Neuronal stem cell (in vitro differentiated cells): ENCODE measurements at places on chromosomes 6 and 20.

- DNase-seq: no peak
These were observed 4.8 kb downstream of the SLC2A12 start for GRCh38 chr6:134047673-134048072.

- no peak for DNase-seq
These were observed 20.0 kb downstream of the ID4 start for GRCh38 chr6:19857139-19857538.

DNA sequence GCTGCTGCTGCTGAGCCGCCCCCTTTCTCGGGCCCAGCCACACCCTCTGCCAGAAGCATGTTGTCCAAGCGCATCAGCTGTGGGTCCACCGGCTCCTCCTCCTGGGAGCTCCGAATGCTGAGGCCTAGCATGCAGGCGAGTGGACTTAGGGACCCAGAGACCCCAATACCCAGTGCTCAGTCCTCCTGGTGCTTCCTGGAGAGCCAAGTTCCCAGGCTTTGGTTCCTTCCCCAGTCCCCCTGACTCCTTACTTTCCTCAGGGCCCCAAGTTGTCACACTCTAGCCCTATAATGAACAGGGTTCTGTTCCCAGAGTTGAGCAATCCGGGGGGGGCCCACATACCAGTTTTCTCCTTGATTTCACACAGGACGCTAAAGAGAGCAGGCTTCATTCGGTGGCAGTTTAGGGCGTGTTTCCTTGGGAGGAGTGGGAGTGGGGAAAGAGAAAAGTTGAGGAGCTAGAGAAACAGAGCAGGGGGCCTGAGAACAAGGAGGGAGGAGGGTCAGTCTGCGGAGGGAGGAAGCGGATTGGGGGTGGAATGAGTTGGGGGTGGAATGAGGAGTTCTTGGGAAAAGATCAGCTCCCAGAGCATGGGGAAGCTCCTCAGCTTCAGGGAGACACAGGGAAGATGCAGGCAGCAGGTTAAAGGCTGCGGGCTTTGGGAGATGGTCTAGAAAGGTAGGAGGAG, 1.5 kb downstream of the PBX2 start:
- no peak for DNase-seq

DNA sequence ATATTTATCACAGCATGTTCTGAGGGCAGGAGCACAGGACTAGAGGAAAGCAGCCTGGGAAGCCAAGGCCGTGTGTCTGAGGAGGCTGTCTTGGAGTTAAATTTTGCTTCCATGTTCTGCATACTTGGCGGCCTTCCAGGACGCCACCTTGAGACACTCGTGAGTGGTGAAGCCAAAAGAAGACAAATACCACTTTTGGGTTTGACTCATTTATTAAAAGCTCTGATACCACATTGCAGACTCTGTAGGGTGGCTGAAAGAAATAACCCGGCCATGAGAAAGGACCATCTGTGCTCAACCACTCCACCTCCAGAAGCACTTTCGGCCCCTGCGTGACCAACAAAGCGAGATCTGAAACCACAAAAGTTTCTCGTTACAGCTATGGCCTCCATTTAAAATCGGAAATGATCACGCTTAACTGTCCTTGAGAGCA, 120.0 kb downstream of the TMEM242 start:
- DNase-seq: no peak

DNA sequence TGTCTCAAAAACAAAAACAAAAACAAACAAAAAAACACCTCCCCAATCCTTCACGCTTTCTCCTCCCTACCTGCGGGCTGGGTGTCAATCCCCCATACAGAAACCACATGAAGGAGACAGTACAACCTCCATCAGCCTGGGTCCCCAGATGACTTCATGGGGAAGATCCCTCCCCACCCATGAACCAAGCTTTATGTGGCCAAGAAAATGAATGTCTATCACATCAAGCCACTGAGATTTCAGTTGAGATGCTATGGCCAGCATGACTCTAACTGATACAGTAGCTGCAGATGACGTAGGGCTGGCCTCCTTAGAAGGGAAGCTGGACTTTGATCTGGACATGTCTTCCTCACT, 21.2 kb upstream of the BNIP5 start:
- DNase-seq: no peak

DNA sequence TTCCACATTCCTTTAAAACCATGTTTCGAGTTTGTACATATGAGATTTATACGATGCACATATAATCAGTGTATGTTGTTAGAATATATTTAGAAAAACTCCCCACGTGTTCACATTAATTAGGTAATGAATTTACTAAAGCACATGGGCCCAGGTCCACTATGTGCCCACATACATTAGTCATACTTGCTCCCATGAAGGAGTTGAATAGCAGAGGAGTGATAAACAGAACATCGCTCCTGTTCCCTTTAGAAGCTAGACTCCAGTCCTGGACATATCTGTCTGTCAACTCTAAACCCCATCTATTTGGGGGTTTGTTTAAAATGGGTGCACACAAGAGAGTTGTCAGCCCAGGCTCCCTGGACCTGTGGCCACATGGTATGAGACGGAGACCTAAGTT, 108.1 kb upstream of the TIAM2 start:
- DNase-seq: no peak

- DNase-seq: no peak
These were observed 161.8 kb upstream of the GRIK2 start for GRCh38 chr6:101231606-101232235.

DNA sequence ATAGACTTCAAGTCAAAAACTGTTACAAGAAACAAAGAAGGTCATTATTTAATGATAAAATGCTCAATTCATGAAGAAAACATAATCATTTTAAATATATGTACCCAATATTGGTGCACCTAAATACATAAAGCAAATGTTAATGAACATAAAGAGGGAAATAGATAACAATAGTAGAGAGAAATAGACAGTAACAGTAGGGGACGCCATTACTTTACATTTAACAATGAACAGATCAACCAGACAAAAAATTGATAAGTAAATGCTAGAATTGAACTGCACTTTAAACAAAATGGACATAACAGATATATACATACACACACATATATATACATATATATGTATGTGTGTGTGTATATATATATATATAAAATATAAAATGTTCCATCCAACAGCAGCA, 37.4 kb downstream of the IL22RA2 start:
- no peak for DNase-seq

DNA sequence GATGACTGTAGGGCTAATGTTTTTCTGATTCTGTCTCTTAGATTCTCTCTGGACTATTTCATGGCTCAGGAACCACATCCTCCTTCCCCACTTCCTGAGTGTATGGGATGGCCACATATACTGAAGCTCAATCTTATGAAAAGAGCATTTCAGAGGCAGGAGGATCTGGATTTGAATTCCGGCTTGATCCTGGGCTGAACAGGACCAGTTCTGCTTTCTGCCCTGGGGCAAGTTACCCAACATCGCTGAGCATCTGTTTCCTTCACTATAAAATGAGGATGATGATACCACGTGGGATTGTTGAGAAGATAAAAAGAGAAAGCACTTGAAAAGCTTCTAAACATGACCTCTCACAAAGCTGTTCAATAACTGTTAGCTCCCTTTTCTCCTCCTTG, 168.4 kb upstream of the TNFAIP3 start:
- no peak for DNase-seq

DNA sequence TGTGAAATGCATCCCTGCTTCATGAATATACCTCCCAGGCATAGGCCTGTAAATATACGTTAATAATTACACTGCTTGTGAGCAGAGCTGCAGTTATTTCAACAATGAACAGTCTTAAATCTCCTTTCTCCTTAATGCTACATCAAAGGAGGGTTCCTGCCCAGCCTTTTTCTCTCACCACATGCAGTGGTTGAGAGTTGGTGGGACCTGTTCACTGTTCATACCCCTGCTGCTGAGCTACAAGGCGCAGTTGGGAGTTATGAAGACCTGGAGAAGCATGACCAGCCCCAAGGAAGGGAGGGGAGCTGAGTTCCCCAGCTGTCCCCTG, 111.9 kb upstream of the FOXQ1 start:
- DNase-seq: no peak

GRCh38 chr20:2151858-2152281, 50.2 kb downstream of the STK35 start:
- no peak for DNase-seq

GRCh38 chr6:10719296-10719963, 3.4 kb upstream of the TMEM14C start:
- no peak for DNase-seq

GRCh38 chr6:136014454-136015437, 163.2 kb downstream of the PDE7B start:
- DNase-seq: no peak

DNA sequence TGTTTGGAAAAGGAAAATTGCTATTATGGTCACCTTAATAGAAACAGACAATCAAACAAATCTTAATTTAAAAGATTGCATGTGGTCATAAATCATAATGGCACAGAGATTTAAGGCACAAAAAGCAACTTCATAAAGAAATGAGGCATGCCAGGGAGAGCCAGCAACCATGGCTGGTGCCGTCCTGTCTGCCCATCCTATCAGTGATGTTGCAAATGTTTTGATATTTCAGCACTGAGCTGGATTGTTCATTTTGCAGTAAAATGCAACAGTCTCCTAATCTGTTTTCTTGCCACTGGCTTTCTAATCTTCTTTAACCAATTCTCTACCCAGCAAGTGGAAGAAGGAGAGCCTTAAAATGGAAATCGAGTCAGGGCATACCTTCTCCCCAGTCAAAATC, 249.8 kb downstream of the SAMD5 start:
- no peak for DNase-seq

DNA sequence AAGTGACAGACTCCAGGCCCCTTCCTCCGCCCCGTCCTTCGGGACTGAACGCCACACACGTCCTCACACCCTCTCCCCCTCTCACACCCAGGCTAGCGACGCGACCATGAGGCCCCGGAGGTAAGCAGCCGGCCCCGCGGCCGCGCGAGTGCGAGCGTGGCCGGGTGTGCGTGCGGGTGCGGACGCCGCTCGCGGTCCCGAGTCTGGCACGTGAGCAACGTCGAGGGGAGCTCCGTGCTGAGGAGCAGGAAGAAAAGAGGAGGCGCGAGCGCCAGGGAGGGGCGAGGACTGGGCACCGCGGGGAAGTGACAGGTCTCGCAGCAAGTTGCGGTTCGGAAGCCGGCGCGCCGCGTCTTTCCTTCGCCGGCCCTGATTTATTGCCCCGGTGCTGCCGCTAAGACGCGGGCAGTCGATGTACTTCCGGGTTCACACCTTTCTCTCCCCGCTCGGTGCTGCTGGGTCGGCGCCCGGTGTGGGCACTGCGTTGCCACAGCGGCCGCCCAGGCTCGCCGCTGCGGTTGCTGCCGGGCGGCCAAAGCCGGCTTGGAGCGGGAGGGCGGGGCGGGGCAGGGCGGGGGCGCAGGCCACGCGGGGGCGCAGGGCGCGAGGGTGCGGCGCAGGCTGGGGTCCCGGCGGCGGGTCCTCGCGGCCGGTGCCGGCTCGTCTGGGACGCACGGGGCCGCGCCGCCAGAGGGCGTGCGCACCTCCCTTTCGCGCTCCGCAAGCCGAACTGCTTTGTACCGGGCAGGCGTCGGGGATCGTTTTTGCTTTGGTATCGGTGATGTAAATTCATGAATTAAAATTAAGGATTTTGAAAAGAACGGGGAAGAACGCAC, 15.8 kb upstream of the LIN28B start:
- peak; percentile 77 for DNase-seq

GRCh38 chr6:3585320-3585935, 128.6 kb upstream of the SLC22A23 start:
- DNase-seq: no peak

DNA sequence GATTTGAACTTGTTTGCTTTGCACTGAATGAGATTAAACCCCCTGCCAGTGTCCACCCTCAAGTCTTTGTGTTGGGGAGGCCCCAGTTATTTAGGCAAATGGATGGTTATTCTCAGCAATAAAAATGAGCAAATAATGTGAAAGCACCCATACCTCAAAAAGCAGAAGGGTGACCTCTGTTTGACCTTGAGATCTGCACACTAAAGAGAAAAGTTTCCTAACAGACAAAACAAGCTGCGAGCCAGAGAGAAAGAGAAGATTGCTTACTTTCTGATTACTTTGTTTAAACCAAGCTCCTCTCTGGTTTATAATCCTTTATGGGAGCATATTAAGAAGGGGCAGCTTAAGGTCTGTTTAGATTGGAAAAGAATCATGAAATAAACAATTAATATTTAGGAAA, 30.4 kb upstream of the TRERF1 start:
- DNase-seq: no peak

GRCh38 chr20:33947709-33948295, 45.9 kb upstream of the RALY start:
- DNase-seq: peak; percentile 27

- DNase-seq: no peak
These were observed 90.8 kb upstream of the QKI start for GRCh38 chr6:163323705-163324104.

DNA sequence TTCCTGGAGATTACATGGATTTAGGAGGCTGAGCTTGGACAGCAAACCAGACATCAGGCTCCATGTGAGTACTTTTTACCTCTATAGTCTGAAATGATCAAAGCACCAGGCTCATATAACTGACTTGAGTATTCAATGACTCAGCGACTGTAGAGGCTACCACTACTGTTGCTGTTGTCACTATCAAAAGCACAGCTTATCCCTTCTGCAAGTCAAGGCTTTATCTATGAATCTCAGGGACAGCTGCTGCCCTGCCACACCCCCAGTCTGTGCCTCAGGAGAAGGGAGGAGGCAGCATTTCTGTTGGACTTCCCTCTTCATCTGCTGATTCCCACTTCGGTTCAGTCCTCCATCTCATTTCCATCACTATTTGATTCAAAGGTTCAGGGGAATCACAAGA, 80.5 kb upstream of the CNR1 start:
- no peak for DNase-seq

- DNase-seq: no peak
These were observed 25.1 kb downstream of the DLGAP4 start for GRCh38 chr20:36331209-36331608.

DNA sequence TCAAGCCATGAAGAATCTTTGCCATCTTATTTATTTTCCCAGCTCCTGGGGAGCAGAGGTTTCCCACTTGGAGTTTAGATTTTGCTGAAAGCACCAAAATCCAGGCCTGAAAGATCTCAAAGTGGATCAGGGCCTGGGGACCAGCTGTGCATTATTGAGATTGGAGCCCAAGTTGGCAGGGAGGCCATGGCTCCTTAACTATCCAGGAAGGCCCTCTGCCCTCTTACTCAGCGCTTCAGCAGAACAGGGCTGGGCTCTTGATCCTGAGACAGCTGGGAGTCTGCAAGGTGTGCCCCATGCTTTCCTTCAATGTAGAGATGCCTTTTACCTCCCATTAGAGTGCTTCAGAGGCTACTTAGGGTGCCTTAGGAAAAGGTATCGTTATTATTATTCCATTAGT, 24.6 kb downstream of the FOXO3 start:
- no peak for DNase-seq

- DNase-seq: no peak
These were observed 117.3 kb downstream of the EYA2 start for GRCh38 chr20:47011984-47012383.

- no peak for DNase-seq
These were observed 111.9 kb downstream of the CEBPB start for GRCh38 chr20:50302341-50303057.

GRCh38 chr20:18364768-18365167, 76.4 kb downstream of the ZNF133 start:
- DNase-seq: no peak
